GM23338 (cell line): ENCODE measurements at places on chromosomes 1 and 21.
A peak's percentile ranks its signal among the peaks of the same experiment; 100 is the strongest.

DNA sequence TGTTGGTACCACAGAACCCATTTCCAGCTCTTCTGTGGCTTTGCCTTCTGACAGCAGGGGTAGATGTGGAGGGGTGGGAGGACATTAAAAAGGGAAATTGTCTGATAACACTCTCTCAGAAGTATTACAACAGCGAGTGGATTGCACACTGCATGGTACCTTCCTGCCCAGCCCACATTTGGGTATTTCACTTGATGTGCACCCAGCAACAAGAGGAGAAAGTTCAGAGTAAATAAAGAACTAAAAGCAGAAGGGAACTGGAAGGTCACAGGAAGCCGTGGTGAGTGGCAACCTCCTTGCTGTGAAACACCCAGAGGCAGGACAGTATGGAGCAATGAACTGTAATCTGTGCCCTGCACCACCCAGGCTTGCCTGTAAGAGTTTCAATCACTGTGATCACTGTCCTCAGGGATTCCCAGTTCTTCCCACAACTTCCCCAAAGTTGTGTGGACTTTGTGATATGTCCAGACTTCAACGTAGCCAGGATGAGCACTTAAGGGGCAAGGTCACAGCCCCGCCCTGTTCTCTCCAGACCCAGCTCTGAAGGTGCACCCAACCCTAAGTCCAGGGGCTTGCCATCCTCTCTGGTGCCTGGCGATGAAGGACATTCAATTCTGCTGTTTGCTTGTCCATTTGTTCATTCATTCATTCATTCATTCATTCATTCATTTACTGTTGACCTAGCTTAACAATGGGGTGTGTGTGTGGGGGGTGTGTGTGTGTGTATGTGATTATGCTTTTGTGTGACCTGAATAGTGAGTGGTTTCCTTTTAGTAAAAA lies 18.7 kb upstream of the F5 start:
- DNase-seq: no peak

GRCh38 chr1:6603238-6603914 lies 707 bp upstream of the KLHL21 start:
- DNase-seq: peak; percentile 64

DNA sequence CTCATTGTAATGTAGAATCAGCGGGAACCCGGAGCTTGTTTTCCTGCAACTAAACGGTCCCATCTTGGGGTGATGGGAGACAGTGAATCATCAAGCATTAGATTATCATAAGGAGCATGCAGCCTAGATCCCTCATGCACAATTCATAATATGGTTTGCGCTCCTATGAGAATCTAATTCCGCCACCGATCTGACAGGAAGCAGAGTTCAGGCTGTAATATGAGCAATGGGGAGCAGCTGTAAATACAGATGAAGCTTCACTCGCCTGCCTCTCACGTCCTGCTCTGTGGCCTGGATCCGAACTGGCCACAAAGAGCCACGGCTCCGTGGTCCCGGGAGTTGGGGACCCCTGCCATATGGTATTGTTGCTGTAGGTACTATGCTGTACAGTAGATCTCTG lies 1.6 kb downstream of the IFI44 start:
- DNase-seq: no peak

- DNase-seq: no peak
Measured at GRCh38 chr1:5430136-5430535, 562.1 kb downstream of the NPHP4 start.

- no peak for DNase-seq
Measured at GRCh38 chr1:34965597-34965996, 19.6 kb downstream of the TMEM35B start.

- DNase-seq: no peak
Measured at GRCh38 chr1:39928809-39929587, 25.9 kb upstream of the MFSD2A start.

DNA sequence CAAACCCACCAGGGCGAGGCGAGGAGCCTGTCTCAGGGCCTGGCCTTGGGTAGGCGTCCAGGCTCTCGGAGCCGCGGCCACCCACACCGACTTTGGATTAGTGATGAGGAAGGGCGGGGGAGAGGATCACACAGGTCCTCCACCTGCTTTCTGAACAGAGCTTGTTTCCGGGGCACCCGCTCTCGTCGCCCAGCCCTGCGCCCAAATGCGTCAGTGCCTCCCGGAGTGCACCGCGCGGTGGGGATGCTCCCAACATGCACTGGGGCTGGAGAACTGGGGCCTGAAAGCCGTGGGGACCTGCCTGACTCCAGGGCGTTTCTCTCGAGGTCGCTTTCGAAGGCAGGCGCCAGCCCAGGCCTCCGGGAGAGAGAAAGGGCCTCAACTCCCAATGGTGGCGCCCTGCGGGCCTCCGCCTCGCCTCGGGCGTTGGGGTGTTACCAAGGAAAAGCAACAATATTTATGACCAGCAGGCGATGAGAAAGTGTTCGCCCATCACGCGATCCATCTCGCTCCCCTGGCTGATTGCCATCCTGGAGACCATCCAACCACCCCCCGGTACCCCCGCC lies 8.9 kb upstream of the LHX8 start:
- DNase-seq: no peak
